ENCODE measurements at places on chromosomes 2 and 18.

DNA sequence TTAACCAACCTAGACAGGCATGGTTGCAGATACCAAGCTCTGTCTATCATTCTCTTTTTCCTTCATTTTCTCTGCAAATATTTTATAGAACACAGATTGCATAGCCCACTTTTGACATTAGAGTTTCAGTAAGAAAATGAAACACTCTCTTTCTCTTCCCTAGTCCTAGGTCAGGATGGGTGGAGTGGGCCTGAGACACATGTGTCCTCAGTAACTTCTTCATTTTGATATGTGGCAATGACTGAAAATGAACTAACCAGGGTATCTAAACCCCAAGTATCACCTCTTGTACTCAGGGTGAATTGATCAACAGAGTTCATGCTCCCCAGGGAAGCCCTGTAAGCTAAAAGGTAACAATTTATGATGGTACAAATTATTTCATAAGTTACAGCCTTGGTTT, 37.0 kb upstream of the KYNU start:
- no peak for DNase-seq

- no peak for DNase-seq
These were observed 77.0 kb downstream of the CIB4 start for GRCh38 chr2:26564121-26564644.

DNA sequence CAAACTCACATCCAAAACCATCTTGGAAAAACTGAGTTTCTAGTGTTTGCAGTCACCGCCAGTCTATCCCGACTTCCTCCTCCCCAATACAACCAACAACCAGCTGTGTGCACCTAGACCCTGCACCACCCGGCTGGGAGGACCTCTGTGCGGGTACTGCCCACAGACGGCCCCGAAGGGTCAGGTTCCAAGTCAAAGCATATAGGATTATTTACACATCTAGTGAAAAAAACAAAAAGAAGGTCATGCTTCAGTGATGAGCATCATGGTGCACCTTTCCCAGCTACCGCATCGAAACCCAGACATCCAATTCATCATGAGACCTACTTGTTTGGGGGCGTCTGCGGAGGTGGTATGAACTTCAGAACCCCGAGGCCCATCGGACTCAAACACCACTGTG, 124.8 kb downstream of the ZNF516 start:
- DNase-seq, result no peak

GRCh38 chr18:7937268-7937667, 370.2 kb downstream of the PTPRM start:
- DNase-seq, result no peak

DNA sequence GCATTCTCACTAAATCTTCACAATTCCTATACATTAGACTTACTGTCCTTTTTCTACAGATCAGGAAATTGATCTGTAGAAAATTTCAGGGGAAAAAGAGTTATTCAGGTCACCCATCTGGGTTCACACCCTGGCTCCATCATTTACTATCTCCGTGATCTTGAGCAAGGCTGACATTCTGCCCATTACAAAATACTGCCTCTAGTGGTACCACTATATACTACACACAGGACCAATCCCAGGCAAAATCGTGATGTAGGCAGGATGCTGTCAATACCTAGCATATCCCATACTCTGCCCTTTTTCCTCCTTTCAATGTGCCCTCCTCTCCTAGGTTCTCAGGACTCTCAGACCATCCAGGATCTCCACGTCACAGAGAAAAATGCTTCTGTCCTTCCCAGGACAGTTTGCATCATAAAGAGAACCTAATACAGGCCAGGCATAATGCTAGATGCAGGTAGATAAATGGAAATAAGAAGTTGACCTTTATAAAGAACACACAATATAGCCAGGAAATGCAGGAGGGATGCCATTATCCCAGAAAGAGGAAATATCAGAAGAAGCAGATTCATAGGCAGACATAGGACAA, 101.9 kb downstream of the CDH20 start:
- no peak for DNase-seq

DNA sequence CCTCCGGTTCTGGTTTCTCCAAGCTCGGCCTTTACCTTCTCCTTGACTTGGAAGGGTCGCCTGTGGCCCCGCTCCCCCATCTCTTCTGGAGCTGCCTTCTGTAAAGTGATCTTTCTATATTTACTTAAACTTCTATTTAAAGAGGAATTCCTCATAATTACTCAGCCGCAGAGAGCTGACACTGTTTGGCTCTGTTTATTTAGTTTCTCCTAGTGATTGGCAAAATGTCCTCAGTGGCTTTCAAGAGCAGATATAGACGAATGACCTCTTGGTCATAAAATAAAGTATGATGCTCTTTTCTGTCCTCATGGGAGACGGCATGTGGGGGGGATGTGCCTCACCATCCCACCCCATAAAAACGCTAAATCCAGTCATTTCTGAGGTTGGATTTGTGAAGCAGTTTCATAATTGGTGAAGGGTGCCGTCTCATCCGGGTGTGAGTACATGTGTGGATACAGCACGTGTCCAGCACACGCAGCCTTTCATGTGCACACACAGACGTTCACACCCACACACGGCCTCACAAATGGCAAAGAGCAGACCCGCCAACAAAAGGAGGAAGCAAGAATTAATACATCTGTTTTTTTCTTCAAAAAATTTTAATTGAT, 43.4 kb upstream of the SMAD7 start:
- no peak for DNase-seq

- DNase-seq, result no peak
These were observed 235.1 kb downstream of the CDCA7 start for GRCh38 chr2:173589604-173590275.

DNA sequence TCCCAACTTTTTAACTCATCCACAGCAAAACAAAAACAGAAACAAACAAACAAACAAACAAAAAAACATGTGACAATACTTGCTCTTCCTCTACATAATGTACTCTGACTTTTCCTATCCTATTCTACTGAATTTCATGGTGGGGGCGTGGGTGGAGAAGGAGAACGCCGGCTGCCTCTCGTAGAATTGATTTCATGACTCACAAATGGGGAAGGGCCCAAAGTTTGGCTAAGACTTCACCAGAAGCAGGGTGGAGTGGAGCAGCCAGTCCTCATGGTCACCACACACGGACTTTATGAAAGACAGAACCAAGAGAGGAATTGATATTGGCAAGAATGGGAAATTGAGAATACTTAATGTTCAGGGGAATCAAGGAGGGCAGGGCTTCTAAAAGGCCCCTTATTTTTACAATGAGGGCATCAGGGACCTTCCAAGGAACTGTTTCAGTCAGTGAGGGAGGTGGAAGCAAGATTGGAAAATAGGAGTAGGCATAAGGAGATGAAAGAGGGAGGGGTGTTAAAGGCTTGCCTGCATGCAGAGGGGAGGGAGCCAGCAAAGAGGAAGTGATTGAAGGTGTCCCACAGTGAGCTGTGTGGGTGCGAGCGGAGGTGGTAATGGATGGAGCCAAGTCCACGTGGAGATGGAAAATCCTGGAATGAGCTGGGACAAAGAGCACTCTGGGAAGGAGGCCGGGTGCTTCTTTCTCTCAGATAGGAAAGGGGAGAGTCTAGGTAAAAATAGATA, 27.9 kb downstream of the MARCHF4 start:
- DNase-seq, result no peak

GRCh38 chr2:121085801-121086200, 199.2 kb downstream of the TFCP2L1 start:
- no peak for DNase-seq

- no peak for DNase-seq
These were observed 43.7 kb upstream of the TWIST2 start for GRCh38 chr2:238803996-238804870.

GRCh38 chr2:226308986-226309385, 490.6 kb downstream of the IRS1 start:
- DNase-seq, result no peak

DNA sequence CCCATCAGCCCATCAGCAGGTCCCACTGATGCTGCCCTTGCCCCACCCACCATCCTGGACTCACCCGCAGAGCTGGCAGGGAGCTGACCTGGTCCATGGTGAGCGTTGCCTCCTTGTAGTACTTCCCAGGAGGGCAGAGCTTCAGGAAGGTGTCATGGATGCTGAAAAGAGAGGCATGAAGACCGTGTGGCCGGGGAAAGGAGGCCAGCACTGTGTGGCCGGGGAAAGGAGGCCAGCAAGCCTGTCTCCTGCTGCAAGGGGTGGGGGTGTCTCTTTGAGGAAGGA, 11.9 kb downstream of the CIB4 start:
- DNase-seq, result no peak

DNA sequence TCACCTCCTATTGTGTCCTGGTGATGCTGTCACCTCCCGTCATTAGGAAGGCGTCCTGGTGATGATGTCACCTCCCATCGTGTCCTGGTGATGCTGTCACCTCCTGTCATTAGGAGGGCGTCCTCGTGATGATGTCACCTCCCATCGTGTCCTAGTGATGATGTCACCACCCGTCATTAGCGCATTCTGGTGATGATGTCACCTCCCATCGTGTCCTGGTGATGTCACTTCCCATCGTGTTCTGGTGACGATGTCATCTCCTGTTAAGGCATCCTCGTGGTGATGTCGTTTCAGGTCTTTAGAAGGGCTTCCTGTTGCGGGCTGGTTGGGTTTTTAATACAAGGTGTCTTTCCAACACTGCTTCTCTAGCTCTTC, 40.7 kb downstream of the CTDP1 start:
- no peak for DNase-seq

- DNase-seq, result no peak
These were observed 32.7 kb downstream of the SCRN3 start for GRCh38 chr2:174428214-174428613.

DNA sequence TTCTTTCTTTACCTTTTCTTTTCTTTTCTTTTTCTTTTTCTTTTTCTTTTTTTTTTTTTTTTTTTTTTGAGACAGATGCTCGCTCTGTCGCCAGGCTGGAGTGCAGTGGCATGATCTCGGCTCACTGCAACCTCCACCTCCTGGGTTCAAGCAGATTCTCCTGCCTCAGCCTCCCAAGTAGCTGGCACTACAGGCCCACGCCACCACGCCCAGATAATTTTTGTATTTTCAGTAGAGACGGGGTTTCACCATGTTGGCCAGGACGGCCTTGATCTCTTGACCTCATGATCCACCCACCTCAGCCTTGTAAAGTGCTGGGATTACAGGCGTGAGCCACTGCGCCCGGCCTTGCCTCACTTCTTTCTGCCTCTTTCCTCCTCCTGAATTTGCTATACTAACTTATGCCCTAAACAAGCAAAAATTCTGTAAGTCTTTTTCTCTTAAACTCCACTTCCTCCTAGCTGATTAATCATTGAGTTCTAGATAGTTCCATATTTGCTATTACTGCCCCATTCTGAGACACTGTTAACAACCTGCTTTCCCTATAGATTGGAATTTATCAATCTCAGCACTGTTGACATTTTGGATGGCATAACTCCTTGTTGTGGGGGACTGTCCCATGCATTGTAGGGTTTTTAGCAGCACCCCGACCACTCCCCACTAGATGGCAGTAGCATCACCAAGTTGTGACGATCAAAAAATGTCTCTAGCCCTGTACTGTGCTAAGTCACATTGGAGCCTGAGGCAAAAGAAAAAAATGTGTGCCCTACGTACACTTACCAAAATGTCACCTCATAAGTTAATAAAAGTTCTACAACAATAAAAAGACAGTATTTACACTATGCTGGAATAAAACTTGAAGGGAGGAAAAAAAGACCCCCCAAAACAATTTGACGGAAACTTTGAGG, 16.4 kb upstream of the THADA start:
- peak; percentile 71 for DNase-seq

- DNase-seq, result no peak
These were observed 5.8 kb upstream of the HOXD1 start for GRCh38 chr2:176182671-176183070.

GRCh38 chr2:187644981-187645380, 90.7 kb upstream of the TFPI start:
- no peak for DNase-seq

DNA sequence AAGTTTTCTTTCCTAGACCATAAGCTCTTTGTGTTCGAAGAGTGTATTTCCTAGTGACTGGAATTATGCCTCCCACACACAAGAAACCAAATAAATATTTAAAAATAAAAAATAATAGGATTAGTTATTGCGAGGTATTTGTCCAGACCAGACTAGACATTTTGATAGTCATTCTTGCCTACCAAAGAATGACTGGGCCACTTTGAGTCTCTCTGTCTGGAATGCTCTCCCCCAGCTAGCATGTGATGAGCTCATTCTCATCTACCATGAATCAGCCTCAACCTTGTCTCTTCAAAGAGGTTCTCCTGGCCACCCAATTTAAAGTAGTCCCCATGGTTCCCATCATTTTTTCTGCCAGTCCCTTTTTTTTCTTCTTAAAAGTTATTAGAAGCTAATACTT, 13.9 kb upstream of the DSC1 start:
- no peak for DNase-seq

GRCh38 chr2:119263025-119263424, 39.4 kb downstream of the STEAP3 start:
- DNase-seq, result no peak

DNA sequence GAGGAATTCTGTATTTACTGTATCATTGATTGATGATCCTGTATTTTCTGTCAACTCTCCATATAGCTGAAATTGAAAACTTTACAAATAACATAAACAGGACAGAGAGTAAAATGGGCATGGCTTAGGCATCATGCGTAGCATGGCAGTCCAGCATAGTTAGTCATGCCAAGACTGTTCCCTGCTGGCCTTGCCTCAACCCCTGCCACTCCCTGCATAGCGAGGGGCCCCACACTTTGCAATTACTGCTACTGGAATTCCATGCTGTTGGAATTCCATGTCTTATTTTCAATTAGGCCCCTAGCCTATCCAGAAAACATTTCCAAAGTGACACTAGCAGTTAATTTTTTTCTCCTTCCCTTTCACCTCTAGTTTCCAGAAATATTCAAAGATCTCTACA, 15.1 kb upstream of the SOX11 start:
- DNase-seq, result no peak

DNA sequence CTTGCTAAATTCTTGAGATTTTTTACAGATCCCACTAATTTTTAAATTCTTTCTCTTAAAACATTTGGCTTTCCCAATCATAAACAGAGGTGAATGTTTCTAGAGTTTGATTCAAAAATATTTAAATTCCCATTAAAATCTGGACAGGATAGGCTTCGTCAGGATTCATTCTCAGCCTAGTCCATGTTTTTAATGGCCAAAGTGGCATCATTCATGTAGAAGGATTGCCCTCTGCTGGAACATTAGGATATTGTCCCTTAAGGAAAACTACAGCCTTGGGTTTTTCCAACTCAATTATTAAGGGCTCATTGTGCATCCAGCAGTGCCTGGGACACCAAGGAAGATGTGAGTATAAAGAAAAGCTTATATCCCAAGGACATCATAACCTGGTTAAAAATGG, 71.7 kb downstream of the TPGS2 start:
- DNase-seq, result no peak

DNA sequence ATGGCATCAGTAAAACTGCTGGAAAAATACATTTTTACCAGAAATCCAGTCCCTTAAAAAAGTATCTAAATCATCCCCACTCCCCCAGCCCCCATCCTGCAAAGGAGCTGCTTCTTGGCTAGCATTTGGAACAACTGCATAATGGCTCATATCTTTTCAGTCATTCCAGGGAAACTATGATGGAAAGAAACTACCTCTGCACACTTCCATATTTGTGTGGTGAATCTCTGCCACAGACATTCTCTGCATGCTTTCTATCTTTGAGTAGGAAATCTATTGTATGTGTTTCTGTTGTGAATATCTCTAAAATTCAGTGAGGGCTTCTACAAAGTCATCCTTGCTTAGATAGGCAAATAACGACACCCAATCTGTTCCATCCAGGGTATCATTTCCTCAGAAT, 632.3 kb downstream of the LRP1B start:
- no peak for DNase-seq

GRCh38 chr2:99707592-99707991, 217.8 kb upstream of the REV1 start:
- no peak for DNase-seq
